ENCODE measurements at places on chromosomes 5 and 9. TPM values are rescaled to one million over a fixed set of nuclear protein-coding genes. Genes with fewer than 3 reads are reported as not detected.

Gene PCDHGB3
- 2.0 TPM for total RNA-seq

GRCh38 chr9:135886147-135886981 lies 21.0 kb downstream of the CAMSAP1 start:
- DNase-seq = no peak

Gene TMEFF1
- 0.98 TPM for total RNA-seq

DNA sequence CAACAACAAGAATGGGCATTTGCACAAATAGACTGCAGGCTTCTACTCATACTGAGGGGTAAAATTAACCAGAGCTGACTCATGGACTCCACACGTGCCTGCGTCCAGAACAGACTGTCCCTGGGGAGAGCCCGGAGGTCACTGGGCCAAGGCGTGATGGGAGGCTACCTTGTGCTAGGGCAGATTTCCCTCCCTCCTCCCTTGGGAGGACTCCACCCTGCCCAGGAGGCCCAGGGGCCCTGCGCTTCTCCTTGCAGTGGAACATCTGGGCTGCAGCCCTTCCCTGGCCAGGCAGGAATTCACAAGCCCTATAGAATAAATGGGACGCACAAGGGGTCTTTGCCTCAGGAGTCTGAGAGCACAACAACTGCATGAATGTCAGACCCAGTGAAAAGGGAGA lies 35.6 kb downstream of the IRX2 start:
- DNase-seq = no peak

GRCh38 chr5:181059297-181060230 lies 19.5 kb downstream of the BTNL9 start:
- no peak for DNase-seq

GRCh38 chr5:52800394-52801213 lies 12.9 kb downstream of the ITGA1 start:
- DNase-seq = peak; percentile 83

Gene RELL2
- 3.9 TPM for total RNA-seq

- peak; percentile 28 for DNase-seq
Observed at GRCh38 chr9:113562653-113563381, 99.3 kb downstream of the RGS3 start.

DNA sequence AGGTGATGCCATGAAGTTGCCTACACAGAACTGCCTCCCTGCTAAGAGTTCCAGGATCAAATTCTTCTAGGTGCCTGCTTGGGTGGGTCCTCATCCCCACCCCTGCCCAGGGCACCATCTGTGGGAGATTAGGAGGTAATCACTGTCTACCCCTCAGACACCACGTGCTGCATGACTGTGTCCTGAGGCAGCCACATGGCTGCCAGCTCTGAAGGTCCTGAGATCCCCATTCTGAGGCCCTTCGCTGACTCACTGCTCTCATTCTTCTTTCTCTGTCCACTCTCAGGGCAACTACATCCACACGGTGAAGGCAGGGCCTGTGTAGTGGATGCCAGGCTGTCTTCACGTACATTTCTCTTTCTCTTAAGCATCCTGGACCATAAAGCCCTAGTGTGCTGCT lies 222.9 kb upstream of the ANKRD55 start:
- DNase-seq = no peak

DNA sequence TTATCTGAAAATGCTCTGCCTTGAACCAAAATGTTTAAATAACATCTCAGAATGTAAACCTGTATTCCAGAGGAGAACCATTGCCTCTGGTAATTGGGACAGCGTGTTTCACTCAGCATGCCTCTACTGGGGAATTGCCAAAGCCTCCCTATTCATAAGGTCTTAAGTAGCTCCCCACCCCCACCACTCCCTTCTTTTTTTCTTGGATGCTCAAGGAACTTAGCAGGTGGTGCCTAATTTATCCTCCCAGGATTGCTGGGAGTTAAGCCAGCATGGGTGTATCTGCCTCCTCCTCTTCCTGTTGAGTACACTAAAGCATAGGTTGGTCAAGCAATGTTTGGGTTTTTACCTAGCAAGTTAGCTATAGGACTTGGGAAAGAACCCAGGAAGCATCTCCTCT lies 220.2 kb downstream of the DMAC1 start:
- no peak for DNase-seq

Gene UGT3A2
- total RNA-seq = not detected

DNA sequence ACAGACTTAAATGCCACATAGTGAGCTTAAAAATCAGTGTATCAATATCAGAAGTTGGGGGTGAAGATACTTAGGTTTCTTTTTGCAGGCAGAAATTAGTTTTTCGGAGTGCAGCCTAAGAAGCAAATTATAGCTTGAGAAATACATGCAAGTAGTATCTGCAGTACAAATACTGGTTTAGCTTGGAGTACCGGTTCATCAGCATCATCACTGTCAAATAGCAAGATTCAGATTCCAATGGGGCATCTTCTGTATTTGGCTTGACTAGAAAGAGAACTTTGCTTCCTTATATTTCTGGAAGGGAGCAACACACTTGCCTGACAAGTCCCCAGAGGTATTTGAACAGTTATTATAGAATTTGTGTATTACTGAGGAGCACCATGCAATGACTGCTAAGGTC lies 19.8 kb downstream of the SLC31A1 start:
- no peak for DNase-seq

DNA sequence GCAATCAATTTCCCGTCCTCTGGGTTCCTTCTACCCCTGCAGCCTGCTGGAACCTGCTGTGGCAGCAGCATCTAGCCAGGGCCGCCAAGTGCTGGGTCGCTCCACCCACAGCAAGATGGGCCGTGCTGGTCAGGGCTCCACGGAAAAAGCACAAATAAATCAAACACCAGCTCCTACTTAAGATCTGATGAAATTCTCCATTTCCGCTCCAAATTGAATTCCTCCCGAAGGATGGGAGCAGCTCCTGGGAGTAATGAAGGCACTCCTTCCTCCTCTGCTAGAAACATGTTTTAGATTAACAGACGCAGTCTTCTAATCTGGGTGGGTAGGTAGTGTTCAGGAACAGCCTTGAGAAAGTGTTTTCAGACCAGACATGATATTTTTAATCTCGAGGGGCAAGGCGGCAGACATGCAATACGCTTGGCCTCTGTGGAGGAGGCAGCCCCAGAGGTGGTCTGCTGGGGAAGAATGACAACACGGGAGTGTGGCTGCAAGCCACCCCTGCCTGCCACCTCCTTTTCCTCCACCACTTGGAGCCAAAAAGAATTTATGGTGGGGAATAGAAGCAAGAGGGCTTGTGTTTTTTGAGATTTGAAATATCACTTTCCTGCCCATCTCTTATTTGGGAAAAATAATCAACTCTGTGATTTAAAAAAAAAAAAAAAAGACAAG lies 194.1 kb downstream of the AOPEP start:
- peak; percentile 40 for DNase-seq

Gene LCN15
- total RNA-seq = 17.2 TPM

Gene SLC6A19
- total RNA-seq = 92.8 TPM

DNA sequence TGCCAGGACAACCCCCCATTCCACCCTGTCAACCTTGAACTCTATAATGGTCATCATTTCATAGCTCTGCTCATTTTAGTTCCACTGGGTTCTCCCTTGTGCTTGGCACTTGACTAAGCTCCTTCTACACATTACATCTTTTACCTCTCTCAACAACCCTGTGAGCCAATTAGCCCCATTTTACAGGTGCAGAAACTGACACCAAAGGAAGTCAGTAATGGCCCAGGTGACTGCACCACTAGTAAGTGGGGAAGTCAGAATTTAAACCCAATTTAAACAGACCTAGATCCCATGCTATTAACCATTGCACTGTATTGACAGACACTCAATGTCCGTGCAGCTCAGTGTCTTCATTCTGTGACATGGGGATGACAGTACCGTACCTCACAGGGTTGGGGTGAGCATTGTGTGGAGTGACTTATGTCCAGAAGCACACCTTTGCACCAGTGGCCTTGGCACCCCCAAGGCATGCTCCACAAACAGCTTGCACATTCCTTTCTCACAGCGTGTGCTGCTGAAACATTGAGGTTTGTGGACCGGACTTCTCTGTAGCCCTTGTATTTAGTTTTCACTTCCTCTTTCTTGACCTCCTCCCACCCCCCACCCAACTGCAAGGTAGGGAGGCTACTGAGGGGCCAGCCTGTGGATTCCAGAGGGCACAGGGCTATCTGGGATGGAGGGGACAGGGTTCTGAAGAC lies 23.1 kb downstream of the IRF1 start:
- no peak for DNase-seq

Gene ADRA1B
- total RNA-seq = 0.51 TPM

Gene LMAN2
- total RNA-seq = 139 TPM

DNA sequence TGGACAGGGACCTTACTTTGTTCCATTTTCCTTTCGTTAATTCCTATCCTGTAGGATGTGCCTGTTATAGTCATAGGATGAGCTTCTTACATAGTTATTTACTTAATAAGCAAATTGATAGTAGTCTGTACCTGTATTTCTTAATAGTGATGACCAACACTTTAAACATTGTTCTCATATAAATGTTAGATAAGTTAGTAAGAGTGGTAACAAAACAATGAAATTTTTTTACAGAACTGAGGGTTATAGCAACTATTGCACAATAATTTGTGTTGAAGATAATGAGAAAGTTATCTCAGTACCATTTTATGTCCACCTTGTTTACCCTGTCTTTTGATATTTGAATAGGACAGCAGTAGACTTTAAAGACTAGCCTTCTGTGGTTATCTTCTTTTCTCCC lies 162.9 kb upstream of the ELL2 start:
- DNase-seq = no peak

DNA sequence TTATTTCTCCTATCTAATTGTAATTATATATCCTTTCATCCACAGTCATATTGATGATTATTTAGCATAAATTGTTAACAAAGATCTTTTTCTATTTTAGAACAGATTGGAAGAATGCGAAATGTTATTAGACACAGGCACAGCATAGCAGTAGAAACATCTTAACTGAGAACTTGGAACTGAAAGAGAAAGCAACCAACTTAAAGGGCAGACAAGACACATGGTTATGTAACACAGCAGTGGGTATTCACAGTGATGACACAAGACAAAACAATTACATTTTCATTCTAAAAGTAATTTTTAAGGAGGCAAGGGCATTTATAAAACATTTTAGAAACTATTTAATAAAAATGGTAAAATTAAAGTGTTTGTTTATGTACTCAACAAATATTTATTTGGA lies 57.7 kb upstream of the MEF2C start:
- DNase-seq = no peak

Gene TLE1
- 47.3 TPM for total RNA-seq

DNA sequence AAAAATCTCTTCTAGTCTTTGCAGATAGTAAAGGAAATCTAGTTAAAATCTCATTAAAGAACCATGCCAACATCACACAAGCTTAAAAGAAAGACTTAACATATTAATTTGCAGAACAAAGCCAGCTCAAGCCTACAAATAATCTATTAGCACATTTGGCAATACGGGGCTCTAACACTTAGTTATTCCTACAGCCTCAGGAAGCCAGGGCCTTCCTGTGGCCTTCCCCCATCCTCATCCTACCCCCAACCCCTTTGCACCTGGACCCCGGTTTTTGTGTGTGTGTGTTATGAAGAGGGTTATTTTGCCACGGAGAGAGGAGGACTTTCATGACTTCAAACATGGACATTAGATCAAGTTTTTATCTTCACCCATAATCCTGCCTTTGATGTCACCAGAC lies 64.6 kb downstream of the FOXB2 start:
- DNase-seq = no peak

DNA sequence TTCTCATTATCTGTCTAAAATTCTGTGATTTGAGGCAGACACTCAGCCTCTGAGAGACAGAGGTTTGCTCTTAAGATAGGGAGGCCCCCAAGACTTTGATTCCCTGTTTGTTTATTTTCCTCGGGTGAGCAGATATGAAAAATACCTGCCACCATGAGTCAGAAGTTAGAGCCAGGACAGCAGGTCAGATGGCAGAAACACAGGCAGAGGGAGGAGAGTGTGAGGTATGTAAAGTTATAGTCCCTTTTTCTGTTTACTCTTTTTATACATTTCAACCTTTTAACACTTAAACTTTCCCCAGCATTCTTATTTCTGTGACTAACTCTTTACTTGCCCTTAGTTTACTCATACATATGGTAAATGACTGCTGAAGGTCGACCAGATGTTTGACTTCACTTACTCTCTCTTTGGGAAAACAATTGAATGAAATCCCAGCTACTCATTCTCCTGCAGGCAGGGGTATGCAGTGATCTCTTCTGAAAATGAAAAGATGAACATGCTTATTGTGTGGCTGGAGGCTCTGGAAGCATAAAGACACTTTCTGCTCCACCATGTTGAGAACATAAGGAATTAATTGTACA lies 383.8 kb downstream of the NTRK2 start:
- DNase-seq = no peak

Gene FAM151B
- total RNA-seq = 3.2 TPM

DNA sequence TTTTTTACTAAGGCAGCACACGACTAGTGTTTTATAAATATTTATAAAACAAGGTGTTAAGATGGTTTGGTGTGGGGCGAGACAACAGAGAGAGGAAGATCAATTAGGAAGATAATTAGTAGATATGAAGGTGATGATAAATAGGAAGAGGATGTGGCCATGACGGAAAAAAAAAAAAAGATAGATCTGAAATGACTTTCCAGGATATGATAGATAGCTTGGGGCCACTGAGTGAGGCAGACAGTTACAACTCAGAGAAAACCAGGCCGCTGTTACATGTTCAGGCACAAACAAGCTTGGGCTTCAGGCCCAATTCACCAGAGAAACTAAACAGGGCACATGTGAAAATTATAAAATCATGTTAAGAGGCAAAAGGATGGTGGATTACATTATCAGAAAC lies 43.2 kb downstream of the KIAA0825 start:
- no peak for DNase-seq

- peak; percentile 66 for DNase-seq
Observed at GRCh38 chr9:37801287-37801850, 772 bp downstream of the DCAF10 start.

Gene PCDHB12
- 0.67 TPM for total RNA-seq

GRCh38 chr5:165560648-165561047 lies 2055.2 kb downstream of the MAT2B start:
- no peak for DNase-seq

- DNase-seq = no peak
Observed at GRCh38 chr9:87516926-87517290, 19.2 kb downstream of the DAPK1 start.

DNA sequence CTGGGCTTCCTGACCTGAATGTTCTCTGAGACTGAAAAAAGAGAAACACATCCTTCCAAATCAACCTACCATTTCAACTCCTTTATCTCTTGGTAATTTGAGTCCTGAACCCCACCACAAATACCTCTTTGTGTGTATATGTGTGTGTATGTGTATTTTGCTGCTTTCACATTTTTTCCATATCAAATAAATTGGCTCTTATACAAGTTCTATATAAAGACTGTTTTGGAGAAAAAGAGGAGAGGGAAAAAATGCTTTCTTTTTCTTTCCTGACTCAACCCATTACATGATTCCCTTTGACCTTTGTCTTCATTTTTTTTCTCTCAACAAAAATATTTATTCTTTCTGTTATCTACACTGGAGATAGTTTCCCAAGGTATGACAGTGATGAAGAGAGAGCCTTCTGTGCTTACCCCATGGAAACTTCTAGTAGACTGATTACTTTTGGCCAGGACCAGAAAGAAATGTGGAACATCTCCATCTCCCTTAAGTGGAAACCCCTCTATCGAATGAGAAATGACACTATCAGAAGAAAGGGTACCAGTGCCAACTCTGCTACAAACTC lies 85.3 kb downstream of the PAPPA start:
- DNase-seq = no peak

- no peak for DNase-seq
Observed at GRCh38 chr5:176188085-176188484, 50.1 kb upstream of the SIMC1 start.

- DNase-seq = no peak
Observed at GRCh38 chr9:135736272-135736978, 34.4 kb downstream of the KCNT1 start.

GRCh38 chr9:88530051-88530450 lies 4.9 kb upstream of the NXNL2 start:
- DNase-seq = no peak

Measured in mucosa of descending colon (tissue), 3 donors.